ENCODE measurements at places on chromosomes 11 and 22. TPM values are rescaled to one million over a fixed set of nuclear protein-coding genes. Genes with fewer than 3 reads are reported as not detected.

Gene LDHAL6A
- not detected for total RNA-seq

Gene ST13
- 189 TPM for total RNA-seq

Gene PRR33
- not detected for total RNA-seq

Gene PRG3
- total RNA-seq = not detected

Gene TRIM49
- total RNA-seq = not detected

Gene OR4B1
- total RNA-seq = not detected

Gene NLRP14
- 0.10 TPM for total RNA-seq

Gene RFPL2
- not detected for total RNA-seq

GRCh38 chr11:27777033-27777432, 76.8 kb upstream of the BDNF start:
- DNase-seq = no peak

GRCh38 chr11:67248653-67249052, 17.6 kb upstream of the GRK2 start:
- peak; percentile 73 for DNase-seq

DNA sequence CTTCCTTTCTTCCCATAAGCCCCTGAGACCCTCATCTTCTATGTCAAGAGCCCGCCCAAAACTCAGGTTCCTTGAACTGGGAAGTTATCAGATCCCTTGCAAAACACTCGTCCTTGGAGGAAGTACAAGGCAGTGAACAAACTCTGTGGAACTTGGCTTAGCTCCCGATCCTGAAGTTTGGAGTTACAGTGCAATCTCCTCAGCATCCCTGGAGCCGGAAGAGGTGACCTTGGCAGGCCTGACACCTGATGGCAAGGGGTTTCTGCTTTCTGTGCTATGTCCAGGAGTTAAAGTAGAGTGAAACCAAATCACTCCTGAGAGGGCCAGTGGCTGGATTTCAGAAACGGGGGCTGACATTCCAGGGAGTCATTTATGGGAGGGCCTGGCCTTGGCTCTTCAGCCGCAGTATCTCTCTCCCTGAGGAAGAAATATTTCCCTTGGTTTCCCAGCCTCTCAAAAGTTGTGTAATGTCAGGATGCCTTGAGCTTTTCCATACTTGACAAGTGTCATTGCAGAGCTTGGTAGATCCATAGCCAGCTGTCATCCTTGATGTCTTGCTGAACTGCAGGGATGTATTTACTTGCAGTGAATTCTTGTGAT, 1.9 kb upstream of the GRAMD1B start:
- no peak for DNase-seq

DNA sequence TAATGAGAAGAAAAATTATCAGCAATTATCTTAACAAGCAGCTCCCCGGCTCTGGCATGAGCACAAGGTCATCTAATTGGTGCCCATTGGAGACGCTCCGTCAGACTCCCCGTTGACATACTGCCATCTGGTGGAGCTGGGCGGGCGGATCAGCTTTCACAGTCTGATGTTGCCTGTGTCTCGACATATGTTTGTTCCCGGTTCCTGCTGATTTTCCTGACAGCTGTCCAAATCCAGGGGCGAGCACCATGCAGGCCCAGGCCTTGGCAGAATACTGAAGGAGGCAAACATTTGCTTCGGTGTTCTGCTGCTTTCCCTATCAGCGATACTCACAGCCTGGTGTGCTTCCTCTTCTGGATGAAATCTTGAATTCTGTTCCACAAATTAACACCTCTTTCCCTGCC, 43.8 kb upstream of the BARX2 start:
- peak; percentile 80 for DNase-seq

DNA sequence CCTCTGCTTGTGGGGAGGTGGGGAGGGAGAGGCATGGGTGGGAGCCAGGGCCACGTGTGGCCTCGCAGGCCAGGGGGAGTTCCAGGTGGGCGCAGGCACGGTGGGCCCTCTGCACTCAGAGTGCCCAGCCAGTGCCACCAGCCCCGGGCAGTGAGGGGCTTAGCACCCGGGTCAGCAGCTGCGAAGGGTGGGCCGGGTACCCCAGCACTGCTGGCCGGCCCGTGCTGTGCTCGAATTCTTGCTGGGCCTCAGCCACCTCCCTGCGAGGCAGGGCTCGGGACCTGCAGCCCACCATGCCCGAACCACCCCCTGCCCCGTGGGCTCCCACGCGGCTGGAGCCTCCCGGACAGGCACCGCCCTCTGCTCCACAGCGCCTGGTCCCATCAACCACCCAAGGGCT, 1277.2 kb downstream of the JRKL start:
- DNase-seq = peak; percentile 68

GRCh38 chr11:17653611-17654010, 65.8 kb upstream of the MYOD1 start:
- no peak for DNase-seq

DNA sequence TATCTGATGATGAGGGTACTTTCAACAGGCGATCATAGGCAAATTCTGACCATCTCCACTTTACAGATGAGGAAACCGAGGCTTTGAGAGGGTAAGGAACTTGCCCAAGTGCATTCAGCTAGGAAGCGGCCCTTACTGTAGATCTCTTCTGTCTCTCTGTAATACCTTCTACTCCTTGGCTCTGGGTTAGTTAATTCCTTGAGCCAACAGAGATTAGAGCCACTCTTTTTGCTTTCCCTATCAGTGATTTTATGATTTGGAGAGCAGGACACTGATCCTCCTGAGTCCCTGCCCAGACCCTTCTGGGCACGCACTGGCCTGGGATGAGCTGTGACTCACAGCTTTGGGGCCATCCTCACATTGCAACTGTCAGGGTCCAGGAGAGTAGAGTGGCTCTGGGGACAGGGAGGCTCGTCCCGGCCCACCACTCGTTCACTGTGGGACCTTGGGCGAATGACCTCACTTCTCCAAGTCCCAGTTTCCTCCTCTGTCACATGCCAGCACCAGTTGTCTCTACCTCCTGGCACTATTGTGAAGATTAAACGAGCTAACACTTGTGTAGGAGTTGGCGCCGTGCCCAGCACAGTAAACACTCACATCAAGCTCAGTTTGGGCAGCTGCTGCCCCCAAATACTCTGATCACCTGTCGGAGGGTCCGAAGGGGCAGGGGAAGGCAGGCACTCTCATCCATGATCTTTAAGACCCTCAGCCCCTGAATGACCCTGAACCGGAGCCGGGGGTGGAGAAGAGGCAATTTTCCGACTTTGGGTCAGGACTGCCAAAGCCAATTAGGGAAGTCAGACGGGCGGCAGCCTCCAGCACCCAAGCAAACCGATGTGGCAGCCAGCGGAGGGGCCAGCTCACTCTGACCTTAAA, 235.0 kb downstream of the MIAT start:
- DNase-seq = peak; percentile 55

- no peak for DNase-seq
These were observed 139.5 kb upstream of the TIMP3 start for GRCh38 chr22:32661737-32662586.

DNA sequence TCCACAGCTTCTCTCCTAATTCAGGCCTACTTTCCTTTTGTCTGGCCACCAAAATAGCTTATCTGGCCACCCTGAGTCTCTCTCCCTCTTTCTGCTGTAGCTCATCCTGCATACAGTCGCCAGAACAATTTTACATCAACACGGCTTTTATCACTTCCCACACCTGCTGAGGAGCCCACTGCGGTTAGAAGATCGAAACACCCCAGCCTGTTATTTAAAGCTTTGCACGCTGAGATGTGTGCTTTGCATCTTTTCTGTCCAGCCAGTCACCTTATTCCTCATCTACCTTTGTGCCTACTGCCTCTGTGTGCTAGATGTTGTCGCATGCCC, 96.0 kb downstream of the COMMD9 start:
- DNase-seq = no peak

DNA sequence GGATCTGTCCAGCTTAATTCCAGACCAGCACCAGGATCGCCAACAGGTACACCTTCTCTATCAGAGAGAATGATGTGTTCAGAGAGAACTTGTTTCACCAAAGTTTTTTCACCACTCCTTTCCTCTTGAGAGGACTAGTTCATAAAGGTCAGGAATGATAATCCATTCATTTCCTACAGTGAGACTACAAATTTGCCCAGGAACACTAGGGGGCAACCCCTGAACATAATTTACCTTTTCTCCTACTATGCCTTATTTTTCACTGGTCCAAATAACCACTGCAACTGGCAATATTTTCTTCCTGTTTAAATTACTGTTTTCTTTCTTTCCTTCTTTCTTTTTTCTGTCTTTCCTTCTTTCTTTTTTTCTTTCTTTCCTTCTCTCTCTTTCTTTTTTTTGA, 22.5 kb downstream of the CAVIN3 start:
- DNase-seq = no peak

GRCh38 chr11:78834886-78835285, 260.2 kb upstream of the NARS2 start:
- DNase-seq = no peak

- DNase-seq = no peak
These were observed 6.7 kb downstream of the XKR3 start for GRCh38 chr22:16818538-16818937.

- DNase-seq = no peak
These were observed 8.8 kb downstream of the RBM14 start for GRCh38 chr11:66625041-66625751.

DNA sequence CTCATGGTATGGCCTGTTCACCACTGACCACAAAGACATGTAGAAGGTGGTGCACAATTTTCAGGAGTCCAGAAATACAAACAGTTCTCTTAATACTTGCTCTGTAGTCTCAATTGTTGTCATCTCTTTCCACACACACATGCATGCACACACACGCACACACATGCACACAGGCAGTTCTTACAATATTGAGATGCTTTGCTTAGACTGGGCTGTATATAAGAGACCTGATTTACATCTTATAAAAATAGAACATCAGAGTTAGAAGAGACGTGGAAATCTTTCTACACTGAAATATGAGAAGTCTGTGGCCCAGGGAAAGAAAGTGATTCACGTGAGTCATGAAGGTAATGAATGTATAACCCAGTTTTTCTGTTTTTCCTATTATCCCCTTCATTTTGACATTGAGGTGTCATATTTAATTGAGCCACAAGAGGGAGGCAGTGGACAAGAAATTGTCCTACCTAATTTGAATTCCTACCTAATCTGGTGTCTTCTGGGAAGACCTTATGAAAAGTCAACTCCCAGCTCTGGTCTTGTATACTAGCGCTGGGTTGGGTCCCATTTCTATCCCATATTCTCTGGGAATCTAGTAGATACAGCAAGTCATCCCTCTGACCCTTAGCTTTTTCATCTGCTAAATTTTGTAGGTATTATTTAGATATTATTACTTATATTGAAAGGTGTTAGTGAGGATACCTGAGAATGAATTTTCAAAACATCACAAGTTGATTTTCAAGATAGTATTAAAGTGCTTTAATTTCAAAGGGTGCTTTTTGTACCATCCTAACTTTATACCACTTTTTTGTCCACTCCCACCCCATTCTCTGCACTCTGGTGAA, 14.9 kb upstream of the MS4A4A start:
- DNase-seq = peak; percentile 16

- no peak for DNase-seq
These were observed 14.5 kb downstream of the USP2 start for GRCh38 chr11:119366690-119367620.

DNA sequence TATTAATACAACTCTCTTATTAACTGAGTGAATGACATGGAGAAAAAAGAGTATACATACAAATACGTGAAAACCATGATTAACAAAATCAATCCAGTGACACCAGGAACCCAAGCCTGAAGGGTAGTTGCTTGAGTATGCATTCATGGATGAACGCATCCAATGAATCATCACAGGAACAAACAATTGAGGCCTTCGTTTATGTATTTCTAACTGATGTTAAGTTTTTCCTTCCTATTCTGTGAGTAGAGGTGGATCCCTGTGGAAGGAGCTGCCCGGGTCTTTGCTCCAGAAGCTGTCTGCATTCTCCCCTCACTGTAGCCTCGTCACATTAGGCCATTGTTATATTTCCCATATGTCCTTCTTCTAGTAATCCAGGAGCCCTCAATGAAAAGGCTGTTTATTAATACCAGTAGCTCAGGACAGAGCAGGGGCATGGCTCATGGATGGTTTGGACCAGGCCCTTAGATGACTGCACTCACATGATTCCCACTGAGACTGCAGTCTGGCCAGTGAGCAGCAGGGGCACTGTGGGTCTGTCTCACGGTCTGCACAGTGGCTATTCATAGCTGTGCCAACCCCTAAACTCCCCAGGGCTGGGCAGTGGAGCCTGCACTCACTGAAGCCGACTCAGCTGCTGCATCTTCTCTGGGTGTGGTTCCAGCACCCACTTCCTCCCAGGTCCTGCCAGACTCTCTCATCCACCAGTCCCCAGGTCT, 128.1 kb upstream of the TOP3B start:
- DNase-seq = peak; percentile 4

DNA sequence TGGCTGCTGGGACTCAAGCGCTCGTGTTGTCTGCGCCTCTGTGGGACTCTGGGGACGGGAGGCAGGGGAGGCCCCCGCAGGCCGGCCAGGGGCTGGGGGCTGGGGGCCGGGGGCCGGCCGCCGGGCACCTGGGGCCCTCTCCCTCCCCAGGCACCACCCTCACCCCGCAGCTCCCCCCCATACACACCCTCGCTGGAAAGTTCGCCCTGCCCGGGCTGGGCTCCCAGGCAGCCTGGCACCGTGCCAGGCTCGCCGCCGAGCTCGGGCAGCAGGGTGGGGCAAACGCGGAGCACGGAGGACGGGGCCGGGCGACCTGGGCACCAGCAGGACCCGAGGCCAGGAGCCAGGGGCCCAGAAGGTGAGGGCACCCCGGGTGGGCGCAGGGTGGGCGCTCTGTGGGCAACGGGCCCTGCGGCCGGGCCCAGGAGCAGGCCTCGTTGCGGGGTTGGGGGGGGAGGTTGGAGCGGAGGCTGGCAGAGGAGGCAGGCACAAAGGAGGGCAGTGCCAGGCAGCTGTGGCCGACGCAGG, 76.7 kb upstream of the WNT7B start:
- peak; percentile 74 for DNase-seq

DNA sequence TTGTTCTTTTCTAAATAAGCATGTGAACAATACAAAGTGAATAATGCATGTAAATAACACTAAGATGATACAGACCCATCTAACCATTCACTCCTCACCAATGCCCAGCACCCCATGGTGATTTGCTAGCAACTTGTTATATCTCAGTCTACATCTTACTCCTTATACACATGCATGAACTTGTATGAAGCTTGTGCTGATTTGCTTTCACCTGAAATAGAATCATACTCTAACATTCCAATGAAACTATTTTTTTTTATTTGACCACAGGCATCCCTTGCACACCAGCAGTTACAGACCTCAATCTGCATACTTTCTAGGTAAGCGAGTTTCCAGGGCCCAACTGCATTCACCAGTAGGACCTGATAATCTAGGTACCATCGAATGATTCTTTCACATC, 873.6 kb downstream of the OPCML start:
- DNase-seq = no peak

- no peak for DNase-seq
These were observed 42.7 kb downstream of the DDIAS start for GRCh38 chr11:82944198-82944597.

- DNase-seq = no peak
These were observed 80.6 kb upstream of the E2F8 start for GRCh38 chr11:19321351-19321750.

DNA sequence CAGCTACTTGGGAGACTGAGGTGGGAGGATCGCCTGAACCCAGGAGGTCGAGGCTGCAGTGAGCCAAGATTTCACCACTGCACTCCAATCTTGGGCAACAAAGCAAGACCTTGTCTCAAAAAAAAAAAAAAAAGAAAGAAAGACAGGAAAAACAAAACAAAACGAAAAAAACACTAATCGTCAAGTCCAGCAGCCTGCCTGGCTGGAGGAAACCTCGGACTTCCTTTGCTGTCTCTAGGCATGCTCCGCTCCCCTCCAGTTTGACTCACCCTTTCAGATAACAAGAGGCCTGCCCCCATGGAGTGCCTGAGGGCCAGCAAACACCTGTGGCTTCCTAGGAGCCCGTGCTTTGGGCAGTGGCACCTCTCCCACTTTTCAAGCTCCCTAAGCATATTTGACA, 28.8 kb upstream of the CHKA start:
- no peak for DNase-seq

- DNase-seq = peak; percentile 69
These were observed 206.3 kb upstream of the BLID start for GRCh38 chr11:122322329-122322728.

Measured in left lung (tissue), 14 donors.